ENCODE measurements at places on chromosomes 6 and 20.

DNA sequence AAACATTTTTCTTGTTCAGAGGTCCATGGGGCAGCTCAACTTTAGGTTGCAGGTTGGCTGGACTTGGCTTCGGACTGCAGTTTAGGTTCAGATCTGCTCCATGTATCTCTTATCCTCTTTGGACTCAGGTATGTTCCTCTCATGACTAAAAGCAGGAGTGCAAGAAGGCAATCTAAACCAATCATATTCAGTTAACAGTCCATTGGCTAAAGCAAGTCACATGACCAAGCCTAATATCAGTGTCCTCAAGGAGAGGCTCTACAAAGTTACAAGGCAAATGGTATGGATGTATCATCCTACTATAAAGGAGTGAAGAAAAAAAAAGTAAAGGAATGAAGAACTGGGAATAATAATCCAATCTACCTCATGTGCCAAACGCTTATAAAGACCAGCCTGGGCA is 2.5 kb upstream of the ACTR5 start:
- DNase-seq: no peak

- no peak for DNase-seq
Measured at GRCh38 chr6:8844968-8845367, 409.6 kb upstream of the SLC35B3 start.

GRCh38 chr20:18057101-18057993 is at the start of gene OVOL2:
Gene OVOL2 (minus strand): TSS chr20:18057916. CDS start chr20:18057634, 282 bp downstream.
- DNase-seq: no peak

GRCh38 chr6:156691018-156691417 is 86.2 kb upstream of the ARID1B start:
- DNase-seq: no peak

DNA sequence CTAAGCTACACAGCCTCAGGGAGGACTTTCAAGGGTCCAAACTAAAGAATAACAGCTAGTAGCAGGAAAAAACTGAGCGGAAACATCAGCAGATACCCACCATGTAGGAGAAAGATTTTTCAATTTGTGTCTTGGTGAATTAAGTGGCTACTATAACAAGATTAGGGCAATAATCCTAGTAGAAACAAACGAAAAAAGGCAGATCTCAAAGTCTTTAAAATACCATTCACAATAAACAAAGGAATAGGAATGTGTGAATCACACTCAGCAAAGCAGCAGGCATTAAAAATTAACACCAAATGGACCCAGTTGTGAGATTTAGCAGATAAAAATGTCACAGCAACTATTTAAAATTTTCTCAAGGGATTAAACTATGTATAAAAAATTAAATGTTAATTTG is 761.2 kb downstream of the TENT5A start:
- no peak for DNase-seq

DNA sequence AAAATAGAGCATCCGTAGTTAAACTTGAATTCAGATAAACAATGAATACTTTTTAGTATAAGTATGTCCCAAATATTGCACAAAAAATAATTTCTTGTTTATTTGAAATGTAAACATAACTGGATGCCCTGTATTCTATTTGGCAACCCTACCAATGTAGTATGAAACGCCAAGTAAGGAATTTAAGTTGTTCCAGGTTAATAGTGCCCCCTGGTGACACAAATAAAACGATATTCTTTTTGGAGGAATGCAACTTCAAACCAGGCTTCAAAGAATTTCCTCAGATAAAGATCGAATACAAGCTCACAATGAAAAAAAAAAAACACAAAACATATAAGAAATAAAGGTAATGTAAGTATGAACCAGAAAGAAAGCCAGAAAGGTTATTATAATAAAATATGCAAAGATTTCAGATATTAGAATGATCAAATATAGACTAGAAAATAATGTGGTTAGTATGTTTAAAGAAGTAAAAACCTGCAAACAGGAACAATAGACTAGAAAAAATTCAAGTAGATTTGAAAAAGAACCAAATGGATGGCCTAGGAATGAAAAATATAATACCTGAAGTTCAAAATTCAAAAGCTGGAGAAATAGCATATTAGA is 18.4 kb upstream of the AKAP7 start:
- DNase-seq: no peak

GRCh38 chr6:92714346-92714745 is 705.0 kb downstream of the EPHA7 start:
- no peak for DNase-seq

DNA sequence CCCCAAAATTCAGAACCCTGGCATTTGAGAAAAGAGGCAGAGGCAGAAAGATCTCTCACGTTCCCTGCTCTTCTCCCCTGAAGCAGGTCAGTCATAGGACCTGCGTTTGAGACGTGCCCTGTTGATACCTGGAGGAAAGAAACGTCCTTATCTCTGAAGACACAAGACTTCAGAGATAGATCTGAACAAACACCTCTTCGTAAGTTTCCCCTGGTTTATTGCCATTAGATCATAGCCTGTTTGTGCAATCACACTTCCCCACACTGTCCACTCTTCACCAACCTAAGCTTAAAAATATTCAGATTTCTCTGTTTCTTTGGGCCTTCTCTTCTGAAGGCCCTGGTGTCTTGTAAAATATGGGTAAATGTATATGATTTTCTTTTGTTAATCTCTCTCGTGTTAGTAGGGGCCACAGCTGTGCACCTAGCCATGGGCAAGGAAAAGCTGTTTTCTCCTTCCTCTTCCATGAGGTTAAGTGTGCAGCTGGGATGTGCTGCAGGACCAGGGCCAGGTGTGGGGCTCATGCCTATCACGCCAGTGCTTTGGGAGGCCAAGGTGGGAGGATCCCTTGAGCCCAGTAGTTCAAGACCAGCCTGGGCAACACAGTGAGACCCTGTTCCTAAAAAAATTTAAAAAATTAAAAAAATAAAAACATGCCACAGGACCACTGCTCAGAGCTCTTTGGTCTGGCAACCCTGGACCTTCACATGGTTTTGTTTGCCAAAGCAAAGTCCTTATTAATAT is 4.7 kb upstream of the SLC22A2 start:
- DNase-seq: no peak

GRCh38 chr20:64177787-64178186 is 13.5 kb downstream of the MYT1 start:
- DNase-seq: no peak

DNA sequence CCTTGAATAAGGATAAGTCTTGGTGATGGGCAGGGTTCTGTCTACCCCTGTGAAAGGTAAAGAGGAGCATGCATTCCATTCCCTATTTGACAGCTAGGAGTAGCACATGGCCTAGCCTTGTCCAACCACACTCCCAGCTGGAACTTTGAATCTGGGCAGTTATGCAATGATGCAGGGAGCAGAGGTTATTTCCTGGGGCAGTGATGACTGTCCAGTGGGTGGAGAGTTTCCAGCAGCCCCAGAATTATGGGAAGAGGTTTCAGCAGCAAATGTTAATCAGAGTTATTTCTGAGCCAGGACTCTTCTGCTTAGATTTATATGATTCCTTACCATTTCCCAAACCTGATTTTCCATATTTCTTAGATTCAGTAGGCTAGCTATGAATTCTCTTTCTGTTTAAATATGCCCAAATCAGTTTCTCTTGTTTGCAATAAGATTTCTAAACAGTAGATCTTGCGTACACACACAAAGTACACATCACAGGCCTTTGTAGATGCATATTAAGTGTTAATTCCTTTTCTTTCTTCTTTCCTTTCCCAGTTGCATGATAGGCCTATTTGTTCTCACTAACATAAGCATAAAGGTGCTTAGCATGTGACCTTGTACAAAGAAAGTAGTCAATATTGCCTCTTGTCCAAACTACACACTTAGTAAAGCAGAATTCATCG is 17.3 kb upstream of the TXLNB start:
- DNase-seq: no peak

- DNase-seq: no peak
Measured at GRCh38 chr20:46979603-46980241, 85.1 kb downstream of the EYA2 start.

DNA sequence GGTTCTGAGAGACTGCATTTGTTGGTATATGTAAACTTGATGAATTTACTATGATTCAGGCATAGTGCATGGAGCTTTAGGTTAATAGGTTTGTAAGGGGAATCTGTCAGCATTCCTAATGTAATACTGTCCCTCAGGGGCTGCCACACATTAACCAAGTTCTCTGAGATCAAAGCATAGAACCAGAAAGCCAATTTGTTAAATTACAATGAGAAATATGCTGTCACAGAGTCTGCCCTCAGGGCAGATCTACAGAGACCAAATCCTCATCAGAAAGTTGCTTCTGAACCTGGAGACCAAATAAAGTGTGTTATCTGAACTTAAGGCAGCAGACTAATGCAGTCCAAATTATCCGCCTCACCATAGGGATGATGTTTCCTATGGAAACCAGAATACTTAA is 250.8 kb upstream of the HTR1E start:
- no peak for DNase-seq

DNA sequence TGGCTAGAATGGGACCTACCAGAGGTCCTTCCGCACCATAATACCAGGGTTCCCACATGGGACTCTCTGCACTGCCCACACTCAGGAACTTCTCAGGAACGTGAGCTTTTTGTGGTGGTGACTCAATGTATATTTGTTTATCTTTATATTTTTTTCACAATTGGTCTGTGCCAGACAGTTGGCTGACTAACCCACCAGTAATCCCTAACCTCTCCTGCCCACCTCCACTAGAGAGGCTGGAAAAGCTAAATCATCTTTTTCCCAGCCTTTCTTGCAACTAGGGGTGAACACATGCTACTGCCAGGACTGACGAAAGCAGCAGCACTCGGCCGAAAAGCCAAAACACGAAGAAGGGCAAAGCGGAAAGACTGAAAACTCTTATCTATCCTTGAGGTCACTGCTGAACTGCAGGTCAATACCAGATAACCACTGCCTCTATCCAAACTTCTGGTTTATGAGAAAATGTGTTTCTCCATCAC is 112.9 kb downstream of the TRERF1 start:
- DNase-seq: no peak

GRCh38 chr6:157264701-157265100 is 58.6 kb downstream of the TMEM242 start:
- no peak for DNase-seq

- no peak for DNase-seq
Measured at GRCh38 chr6:112480553-112480952, 133.4 kb downstream of the RFPL4B start.

DNA sequence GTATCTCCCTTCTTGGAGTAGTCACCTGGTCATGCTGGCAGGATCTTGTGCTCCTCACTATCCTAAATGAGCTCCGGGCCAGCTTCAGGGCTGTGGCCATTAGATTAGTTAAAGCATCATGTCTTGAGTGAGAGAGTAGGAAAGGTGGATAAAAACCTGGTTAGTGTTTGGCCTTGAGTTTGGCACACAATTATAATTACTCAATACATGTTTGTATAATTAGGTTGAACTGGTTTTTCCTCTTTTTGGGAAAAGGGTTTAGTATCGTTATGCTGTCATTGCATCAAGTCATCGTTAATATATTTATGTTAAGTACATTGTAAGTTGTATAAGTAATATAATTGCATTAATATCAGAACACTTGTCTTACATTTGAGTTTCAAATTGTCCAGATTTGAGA is 126.3 kb downstream of the CDKAL1 start:
- no peak for DNase-seq

GRCh38 chr6:2823104-2823850 is 18.4 kb downstream of the SERPINB1 start:
- no peak for DNase-seq

DNA sequence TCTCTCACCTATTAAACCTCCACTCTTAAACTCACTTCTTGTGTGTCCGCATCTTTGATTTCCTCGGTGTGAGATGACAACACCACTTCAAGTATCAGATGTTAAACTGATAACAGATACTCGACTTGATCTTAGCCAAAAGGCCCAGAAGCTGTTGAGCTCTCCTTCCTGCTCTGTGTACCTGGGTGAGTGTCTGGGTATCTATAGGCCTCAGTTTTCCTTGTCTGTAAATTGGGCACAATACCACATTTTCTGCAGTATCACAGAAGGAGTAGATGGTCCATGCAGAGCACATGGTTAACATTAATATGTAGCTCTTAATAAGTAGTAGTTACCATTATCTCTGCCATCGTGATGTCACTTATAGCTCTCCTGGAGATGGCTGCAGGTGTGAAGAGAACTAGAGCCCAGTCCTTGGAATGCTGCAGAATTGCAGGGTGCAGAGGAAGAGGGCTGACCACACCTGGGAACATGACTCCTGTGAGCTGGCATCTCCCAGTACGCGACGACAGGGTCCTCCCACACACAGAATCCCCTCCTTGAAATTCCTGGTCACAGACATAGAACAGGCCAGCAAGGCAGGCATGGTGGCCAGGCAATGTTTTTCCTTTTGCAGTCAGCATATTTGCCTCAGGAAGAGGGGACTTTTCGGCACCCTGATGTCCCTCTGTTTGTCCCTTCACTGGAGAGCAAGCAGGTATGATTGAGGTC is 110.3 kb upstream of the SNX9 start:
- no peak for DNase-seq

GRCh38 chr20:24450624-24451376 is 18.6 kb upstream of the SYNDIG1 start:
- no peak for DNase-seq

GRCh38 chr6:19771753-19772336 is 65.3 kb upstream of the ID4 start:
- DNase-seq: no peak

DNA sequence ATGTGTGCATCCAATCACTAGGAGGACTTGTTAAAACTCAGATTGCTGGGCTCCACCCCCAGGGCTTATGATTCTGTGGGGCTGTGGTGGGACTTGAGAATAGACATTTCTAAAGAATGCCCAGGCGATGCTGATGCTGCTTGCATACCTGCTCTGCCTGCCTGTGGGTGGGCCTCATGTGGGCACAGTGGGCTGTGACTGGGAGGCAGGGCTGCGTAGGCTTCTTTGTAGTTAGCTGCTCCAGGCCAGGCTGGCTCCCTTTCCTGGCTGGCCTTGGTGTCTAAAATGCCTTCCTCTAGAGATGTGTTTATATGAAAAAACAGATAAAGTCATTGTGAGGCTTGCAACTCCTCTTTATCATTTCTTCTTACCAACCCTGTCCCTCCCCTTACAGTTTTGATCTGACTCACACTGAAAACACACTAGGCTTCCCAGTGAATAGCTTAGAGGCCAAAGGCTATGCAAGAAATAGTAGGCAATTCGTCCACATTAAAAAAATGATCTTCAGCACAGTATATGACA is 495.5 kb upstream of the MAP3K7 start:
- DNase-seq: no peak

GRCh38 chr6:7121700-7122241 is 14.0 kb downstream of the RREB1 start:
- no peak for DNase-seq

DNA sequence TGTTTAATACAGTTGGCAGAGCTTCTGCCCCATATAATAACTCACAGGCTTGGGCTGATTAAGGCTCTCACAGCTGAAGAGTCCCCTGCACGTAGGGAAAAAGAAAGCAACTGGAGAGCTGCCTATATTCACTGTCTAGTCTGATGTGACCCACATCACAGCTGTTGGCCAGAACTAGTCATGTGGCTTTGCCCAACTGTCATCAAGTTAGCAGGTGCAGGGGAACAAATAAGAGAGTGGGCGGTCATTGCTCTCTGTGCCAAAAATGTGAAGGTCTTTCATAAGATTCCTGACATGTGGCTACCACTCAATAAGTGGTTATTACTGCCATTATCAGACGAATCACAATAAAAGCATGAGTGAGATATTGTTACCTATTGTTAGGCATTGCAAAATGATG is 665.2 kb downstream of the DOK5 start:
- no peak for DNase-seq

Measured in stimulated activated CD8-positive, alpha-beta memory T cell treated with anti-CD3 and anti-CD28 coated beads, Interleukin-2, amount 100 ng/mL, for 1 hour (primary cell).